Cortex of kidney (tissue), 1 donor: ENCODE measurements at places on chromosomes 11 and 22.

DNA sequence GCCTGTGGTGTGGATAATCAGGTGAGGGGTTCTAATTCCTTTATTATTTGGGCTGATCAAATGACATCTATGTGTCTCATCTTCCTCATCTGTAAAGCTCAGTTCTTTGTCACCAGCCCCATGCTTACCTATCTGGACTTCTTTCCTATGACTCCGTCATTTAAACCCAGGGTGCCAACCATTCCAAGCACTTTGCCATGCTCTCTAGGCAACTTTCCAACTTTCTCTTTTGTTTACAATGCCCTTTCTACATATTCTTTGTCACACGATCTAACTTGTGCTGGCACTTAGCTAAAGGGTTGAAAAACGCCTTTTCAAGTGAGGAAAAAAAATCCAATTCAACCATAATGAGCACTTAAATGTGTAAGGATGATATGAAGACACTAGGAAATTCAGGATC is 27.9 kb downstream of the EXPH5 start:
- no peak for DNase-seq

GRCh38 chr11:67389477-67389876 is 2.3 kb upstream of the RAD9A start:
- no peak for DNase-seq

DNA sequence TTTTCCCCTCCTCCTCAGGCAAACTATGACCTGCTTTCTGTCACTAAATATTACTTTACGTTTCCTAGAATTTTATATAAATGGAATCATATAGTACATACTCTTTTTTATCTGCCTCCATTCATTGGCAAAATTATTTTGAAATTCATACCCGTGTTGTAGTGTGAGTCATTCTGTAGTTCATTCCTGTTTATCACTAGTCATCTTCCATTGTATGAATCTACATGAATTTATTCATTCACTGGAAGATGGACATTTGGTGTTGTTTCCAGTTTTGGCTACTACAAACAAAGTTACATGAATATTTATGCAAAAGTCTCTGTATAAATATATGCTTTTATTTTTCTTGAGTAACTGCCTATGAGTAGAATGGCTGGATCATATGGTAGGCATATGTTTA is 60.7 kb upstream of the OPCML start:
- DNase-seq, result no peak

- DNase-seq, result no peak
Measured at GRCh38 chr11:105635466-105635865, 25.6 kb downstream of the GRIA4 start.

- no peak for DNase-seq
Measured at GRCh38 chr11:31800398-31801265, 10.5 kb downstream of the PAX6 start.

DNA sequence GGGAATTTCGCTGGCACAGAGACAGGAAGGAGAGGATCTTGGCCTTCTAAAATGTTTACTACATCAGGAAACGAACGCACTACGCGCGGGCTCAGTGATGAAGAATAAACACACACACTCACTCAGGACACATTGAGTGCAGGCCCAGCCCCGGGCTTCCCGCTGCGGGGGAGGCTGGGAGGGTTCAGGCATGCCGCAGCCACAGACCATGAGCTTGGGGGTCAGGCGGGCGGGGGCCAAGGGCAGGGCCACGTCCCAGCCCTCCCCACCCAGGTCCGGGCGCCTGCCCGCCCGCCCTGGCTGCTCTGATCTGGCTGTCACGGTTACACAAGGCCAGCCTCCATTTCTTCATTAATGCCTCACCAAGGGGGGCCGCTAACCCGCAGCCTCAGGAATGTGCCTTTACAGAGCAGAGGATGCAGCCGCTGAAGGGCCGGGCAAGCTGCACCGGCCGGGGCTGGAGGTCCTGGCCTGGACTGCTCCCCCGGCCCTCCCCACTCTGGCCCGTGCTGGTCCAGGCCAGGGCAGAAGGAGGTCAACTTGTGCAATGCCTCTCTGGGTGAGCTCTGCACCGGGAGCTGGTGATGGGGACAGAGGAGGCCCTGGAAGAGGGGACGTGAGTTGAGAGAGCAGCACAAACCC is 41.7 kb downstream of the IGF2 start:
- no peak for DNase-seq

DNA sequence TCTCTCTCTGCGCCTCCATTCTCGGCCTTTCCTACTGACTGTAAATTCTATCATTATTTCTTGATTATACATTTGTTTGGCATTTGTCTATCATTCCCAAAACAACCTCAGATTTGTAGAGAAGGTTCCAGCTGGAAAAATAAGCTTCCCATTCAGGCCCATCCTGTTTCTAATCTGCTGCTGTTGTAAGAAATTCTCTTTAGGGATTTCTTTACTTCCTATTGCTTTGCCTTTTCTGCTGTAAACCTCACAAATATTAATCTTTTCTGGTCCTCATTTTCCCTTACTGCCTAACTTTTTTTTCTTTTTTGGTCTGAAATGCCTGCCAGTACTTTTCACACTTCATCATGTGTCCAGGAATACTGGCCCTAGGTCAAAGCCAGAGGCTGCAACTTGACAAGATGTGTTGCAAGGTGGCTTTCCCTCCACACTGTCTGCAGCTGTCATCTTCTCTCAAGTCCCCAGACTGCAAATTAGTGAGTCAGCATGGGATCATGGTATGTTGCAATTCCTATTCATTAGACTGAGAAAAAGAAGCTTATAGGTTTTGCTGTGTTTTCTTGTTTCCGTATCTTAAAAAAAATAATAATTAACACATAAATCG is 858.7 kb upstream of the CHORDC1 start:
- DNase-seq, result no peak

DNA sequence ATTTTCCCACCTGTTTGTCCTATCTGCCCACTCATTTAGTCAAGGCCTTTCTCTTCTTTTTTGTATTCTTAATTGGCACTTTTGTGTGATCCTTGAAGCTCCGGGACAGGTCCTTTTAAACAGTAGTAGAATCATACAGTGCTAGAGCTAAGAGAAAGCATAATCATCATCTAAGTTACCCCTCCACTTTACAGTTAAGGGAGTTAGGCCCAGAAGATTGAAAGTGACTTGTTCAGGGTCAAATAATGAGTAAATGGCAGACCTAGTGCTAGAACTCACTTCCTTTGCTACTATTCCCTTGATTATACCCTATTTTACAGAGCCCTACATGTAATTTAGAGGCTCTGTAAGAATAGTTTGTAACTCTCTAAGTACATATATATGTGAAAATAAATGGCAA is 2.5 kb downstream of the USP47 start:
- DNase-seq, result no peak

GRCh38 chr11:70721006-70721405 is 322.7 kb downstream of the CTTN start:
- no peak for DNase-seq
